ENCODE measurements at places on chromosomes 2 and 18.

- no peak for DNase-seq
Measured at GRCh38 chr2:235945608-235946140, 222.5 kb downstream of the GBX2 start.

GRCh38 chr2:201987426-201987825, 46.2 kb upstream of the FZD7 start:
- no peak for DNase-seq

- DNase-seq = no peak
Measured at GRCh38 chr18:3790703-3791102, 340.7 kb downstream of the TGIF1 start.

- DNase-seq = no peak
Measured at GRCh38 chr2:203510256-203510940, 24.7 kb downstream of the RAPH1 start.

DNA sequence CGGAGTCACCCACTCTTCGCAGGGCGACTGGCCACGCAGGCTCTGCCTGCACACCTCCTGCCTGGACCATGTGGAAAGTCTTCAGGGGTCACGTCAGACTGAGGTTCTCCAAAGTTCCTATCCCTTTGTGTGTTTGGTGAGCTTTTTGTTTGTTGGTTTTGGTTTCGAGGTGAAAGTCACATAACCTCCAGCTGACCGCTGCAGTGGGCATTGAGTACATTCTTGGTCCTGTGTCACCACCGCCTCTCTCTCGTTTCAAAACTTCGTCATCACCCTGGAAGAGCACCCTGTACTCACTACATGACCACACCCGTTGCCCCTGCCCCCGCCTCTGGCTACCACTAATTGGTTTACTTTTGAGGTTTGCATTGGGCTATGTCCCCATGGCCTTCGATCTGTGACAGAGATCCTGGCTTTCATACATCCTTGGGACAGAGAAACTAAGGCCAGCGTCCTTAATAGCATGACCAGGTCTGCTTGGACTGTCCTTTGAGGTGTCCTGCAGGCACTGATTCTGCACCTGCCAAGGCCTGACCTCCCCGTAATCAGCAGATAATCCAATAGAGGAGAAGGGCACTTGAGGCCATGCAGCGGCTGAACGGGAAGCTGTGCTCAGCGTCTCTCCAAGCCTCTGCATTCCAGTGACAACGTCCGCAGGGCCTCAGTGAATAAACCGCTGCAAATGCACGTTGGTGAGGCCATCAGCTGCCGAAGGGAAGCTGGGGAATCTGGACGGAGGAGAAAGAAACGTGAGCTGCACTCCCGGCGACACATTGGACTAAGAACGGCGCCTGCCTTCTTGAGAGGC, 46.8 kb downstream of the SH3BP4 start:
- DNase-seq = no peak
